ENCODE measurements at places on chromosomes 12 and 14. TPM values are rescaled to one million over a fixed set of nuclear protein-coding genes. Genes with fewer than 3 reads are reported as not detected.
A peak's percentile ranks its signal among the peaks of the same experiment; 100 is the strongest.

The PPP1R1A gene
- total RNA-seq = 13.1 TPM

The SDR39U1 gene
- 46.7 TPM for total RNA-seq

The KRT73 gene
- not detected for total RNA-seq

The CLEC4C gene
- not detected for total RNA-seq

The ATF7IP gene
- 148 TPM for total RNA-seq

The PIWIL1 gene
- total RNA-seq = not detected

The E2F7 gene
- 25.2 TPM for total RNA-seq

The DEGS2 gene
- 0.61 TPM for total RNA-seq

The GUCY2C gene
- total RNA-seq = 2.5 TPM

The OTUB2 gene
- total RNA-seq = 4.1 TPM

The GALNT6 gene
- total RNA-seq = 10.7 TPM

GRCh38 chr14:22497144-22497423, 91.9 kb downstream of the DAD1 start:
- no peak for DNase-seq

GRCh38 chr12:108519558-108519957, 4.5 kb downstream of the FICD start:
- no peak for DNase-seq

DNA sequence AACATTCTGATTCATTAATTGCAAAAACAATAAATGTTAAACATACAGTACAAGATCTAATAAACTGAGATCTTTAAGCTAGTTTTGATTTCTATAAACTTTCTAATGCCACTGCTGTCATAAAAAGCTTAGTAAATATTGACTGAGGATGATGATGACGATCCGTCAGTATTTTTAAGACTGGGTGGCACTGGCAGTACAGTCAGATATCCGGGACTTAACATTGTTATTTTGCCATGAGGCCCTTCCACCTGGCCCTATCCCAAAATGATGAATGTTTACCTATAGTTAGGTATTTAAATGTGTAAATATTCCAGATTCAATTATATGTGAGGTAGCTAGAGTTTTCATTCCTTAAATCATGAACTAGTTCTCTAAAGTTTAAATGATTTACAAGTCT, 158.5 kb downstream of the FOXA1 start:
- DNase-seq = no peak

DNA sequence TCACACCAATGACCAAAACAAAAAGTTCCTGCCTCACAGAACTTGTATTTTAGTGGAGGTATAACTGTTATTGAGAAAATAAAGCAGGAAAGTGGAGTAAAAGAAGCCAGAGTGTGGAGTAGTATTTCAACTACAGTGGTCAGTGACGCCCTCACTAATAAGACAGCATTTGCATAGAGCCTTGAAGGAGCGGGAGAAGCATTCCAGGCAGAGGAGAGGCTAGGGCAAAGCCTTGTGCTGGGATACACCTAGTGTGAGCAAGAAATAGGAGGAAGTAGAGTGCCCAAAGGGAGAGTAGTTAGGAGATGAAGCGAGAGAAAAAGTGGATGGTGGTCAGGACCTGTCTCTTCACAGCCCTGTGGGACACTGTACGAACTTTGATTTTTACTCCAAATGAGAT, 107.8 kb downstream of the CRACR2A start:
- no peak for DNase-seq

GRCh38 chr12:49923035-49923644, 19.4 kb upstream of the FAIM2 start:
- no peak for DNase-seq

- DNase-seq = no peak
Measured at GRCh38 chr14:51138404-51139103, 43.6 kb upstream of the TRIM9 start.

DNA sequence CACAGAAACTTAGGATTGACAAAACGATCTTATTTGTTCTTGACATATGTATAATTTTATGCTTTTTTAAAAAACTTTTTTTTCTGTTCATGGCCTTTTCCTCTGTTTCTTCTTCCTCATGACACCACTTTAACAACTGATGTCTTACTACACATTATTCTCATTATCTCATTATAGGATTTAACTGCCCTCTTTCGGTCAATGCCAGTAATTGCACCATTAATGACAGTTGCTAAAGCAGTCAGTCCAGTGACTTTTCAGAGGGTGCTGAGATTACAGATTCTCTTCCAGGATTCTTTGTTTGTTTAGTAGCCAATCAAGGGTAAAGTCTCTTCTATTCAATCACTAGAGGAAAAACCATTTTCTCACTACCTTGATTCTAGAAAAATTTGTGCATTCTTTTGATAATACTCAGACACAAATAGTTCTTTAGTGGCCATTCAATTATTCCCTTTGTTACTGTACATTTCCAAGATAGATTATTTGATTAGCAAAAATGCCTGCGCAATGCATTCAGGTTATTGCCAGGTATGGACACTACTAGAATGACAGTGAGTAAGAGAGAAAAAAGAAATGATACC, 50.1 kb downstream of the KLRG1 start:
- DNase-seq = no peak

DNA sequence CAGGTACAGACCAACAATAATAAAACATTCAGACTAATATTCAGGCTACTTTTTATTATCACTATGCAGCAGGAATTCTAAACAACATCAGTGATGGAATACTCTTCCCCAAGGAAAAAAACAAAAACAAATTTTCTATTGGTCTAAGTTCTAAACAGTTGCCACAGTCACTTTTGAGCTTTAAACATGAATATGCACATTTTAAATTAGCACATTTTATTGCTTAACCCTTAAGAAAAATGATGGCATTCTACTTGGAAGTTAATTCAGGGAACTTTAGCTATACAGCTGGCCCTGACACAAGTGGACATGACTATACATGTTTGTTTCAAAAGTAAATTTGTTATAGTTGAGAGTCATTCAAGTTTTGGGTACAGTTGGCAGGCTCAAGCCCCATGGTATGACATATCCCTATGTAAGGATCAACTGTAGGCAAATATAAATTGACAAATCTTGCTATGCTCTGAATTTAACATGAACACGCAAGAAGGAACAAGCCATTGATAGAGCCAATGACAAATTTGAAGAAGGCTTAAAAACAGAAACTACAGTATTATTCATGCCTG, 224.3 kb upstream of the AMIGO2 start:
- no peak for DNase-seq

DNA sequence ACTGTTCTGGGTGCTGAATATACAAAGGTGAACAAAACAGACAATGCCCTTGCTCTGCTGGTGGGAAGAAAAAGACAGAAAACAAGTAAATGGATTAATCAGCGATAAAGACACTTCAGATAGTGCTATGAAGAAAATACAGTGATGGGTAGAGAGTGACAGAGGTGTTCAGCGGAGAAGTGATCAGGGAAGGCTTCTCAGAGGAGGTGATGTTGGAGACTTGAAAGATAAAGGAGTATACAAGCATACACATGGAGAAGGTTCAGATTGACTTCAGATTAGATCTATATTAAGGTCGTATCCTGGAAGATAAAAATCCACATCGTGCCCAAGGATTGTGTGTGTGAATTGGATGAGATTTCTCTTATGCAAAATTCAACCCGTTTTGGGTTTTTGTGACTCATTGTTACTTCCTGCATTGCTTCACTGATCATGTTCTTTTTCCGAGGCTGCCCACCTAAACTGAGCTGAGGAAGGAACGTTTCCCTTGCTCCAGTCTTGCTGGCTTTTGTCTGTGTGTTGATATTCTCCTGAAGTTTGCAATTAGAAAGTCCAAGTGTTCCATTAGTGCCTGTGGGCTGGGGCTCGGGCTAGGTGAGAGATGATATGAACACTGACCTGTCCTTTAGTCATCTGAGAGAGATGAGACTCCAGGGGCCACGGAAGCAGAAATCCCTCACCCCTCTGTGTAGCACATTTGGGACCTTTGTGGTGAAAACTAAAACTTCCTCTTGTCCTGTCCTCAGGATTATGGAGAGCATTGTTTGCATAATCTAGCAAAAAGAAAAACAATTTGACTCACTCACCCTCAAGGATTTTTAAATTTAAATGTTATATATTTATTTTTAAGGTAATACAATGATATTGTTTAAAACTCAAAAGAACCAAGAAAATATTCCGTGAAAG, 27.6 kb downstream of the PLXNC1 start:
- no peak for DNase-seq

DNA sequence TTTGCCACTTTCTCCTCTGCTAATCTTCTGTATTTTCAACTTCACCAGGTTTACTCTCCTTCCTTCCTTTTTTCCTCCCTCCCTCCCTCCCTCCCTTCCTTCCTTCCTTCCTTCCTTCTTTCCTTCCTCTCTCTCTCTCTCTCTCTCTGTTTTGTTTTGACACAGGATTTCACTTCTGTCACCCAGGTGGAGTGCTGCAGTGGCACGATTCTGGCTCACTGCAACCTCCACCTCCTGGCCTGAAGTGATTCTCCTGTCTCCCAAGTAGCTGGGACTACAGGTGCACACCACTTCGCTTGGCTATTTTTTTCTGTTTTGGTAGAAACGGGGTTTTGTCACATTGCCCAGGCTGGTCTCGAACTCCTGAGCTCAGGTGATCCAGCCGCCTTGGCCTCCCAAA, 181.2 kb upstream of the BTG1 start:
- DNase-seq = no peak

GRCh38 chr12:66387117-66387516, 84.8 kb downstream of the HELB start:
- no peak for DNase-seq

GRCh38 chr12:102629262-102629888, 149.0 kb upstream of the IGF1 start:
- no peak for DNase-seq

- DNase-seq = no peak
Measured at GRCh38 chr14:73889376-73889775, 2.7 kb downstream of the ZNF410 start.

- DNase-seq = no peak
Measured at GRCh38 chr12:49022558-49023178, 4.1 kb upstream of the PRKAG1 start.

- no peak for DNase-seq
Measured at GRCh38 chr12:89084751-89085150, 267.6 kb downstream of the DUSP6 start.

DNA sequence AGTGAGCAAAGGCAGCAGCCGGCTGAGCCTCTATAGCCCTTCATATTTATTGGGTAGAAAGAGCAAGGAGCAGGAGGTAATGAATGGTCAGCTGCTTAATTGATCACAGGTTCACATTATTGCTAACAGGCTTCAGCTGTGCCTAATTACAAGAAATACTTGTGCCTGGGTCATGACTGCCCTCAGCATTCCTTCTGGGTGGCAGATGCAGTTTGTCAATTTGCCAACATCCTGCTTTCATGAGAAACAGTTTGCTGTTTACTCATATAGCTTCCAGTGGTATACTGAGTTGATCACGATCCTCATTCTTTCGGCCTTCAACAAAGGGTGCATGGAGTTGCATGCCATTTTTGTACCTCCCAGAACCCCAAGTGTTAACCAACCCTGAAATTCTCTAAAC, 81.0 kb upstream of the PLEKHG7 start:
- DNase-seq = no peak

GRCh38 chr14:104442107-104442551, 137.4 kb upstream of the C14orf180 start:
- DNase-seq = peak; percentile 45

DNA sequence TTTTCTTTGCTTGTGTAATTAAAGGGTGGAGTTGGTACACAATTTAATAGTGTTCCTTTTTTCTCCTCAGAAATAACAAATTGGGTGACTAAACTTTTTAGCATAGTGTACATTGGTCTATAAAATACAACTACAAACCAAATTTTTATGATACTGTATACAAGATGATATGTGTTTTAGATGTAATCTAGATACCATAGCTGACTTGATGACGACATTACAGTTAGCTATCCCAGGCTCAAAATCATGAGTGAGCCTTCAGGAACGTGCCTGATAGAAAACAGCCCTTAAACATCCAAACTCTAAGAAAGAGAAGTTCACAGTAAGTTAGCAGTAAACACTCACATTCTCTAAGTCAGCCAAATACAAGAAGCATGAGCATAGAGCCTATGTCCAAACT, 99.0 kb upstream of the SSTR1 start:
- DNase-seq = no peak

GRCh38 chr14:73125746-73126145, 10.6 kb upstream of the PSEN1 start:
- DNase-seq = no peak

GRCh38 chr14:64685371-64686281, 18.6 kb upstream of the PLEKHG3 start:
- no peak for DNase-seq

DNA sequence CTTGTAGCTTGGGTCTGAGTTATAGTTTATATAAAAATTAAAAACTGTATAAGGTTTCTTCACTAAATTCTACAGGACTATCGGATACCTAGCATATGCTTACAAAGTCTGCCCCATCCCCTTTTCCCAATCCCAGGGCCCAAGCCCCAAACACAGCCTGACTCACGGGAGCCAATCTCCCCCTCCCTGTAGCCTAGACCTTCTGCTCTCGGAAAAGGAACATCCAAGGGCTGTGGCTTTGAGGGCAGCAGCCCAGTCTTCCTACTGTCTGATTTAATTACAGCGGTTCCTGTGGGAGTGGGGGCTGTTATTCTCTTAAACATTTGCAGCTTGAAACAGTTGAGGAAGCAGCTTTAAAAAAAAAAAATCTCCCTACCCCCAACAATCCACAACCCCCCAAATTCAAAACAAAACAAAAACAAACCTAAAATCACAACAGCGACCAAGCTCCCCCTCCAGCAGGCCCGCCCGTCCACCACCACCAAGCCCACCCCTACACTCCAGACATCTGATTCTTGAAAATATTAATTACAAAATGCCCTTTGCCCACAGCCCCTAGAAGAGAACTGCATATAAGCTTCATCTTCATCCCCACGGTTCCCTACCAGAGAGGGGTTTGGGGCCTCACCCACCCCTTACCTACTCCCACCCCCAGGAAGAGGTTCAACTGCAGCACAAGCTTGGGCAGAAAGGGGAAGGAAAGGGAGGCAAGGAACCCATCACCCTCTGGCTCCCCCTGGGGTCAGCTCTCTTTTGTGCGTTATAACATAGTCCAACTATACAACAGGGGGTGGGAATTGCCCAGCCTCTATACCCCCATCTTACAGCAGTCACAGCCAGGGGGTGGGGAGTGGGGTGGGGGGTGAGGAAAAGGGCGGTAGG, 1.1 kb upstream of the PRKAG1 start:
- peak; percentile 67 for DNase-seq

GRCh38 chr12:46233423-46233822, 35.4 kb downstream of the SLC38A1 start:
- DNase-seq = no peak

GRCh38 chr14:99426813-99427346, 53.8 kb downstream of the SETD3 start:
- no peak for DNase-seq

GRCh38 chr14:53167602-53168328, 14.6 kb upstream of the DDHD1 start:
- no peak for DNase-seq
